Posterior vena cava (tissue), 2 donors: ENCODE measurements at places on chromosomes 5 and 9. TPM values are rescaled to one million over a fixed set of nuclear protein-coding genes. Genes with fewer than 3 reads are reported as not detected.

The BICD2 gene
- 27.4 TPM for total RNA-seq

The LCN12 gene
- total RNA-seq = 0.62 TPM

The MYMK gene
- not detected for total RNA-seq

The TXNDC8 gene
- total RNA-seq = not detected

The TNC gene
- total RNA-seq = 1,076 TPM
